NCI-H460 (cell line): ENCODE measurements at places on chromosomes 1 and 21.

- no peak for DNase-seq
Observed at GRCh38 chr1:90393025-90393424, 324.1 kb downstream of the BARHL2 start.

GRCh38 chr1:32291145-32291707 is 657 bp upstream of the HDAC1 start:
- DNase-seq = no peak

- DNase-seq = no peak
Observed at GRCh38 chr1:11211925-11212587, 22.9 kb downstream of the ANGPTL7 start.

GRCh38 chr1:198253668-198254067 is 96.9 kb downstream of the NEK7 start:
- peak; percentile 64 for DNase-seq

- DNase-seq = no peak
Observed at GRCh38 chr1:67988066-67988465, 62.4 kb downstream of the DIRAS3 start.

DNA sequence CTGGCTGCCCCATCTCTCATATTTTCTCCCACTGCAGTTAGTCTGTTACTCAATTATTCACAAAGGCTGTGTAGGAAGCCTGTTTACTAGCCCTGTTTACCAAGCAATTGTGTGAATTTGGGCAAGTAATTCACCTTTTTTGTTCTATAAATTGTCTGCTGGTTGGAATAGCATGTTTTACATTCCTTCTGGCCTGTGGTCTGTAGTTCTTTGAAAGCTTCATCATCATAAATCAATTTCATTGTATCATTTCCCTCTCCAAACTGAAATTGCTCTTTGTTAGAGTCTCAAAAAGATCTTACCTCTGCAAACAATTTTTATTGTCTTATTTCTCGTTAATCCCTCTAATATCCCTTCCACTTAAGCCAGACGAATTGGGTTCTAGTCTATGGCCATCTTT is 1059.5 kb upstream of the ADGRL4 start:
- no peak for DNase-seq

GRCh38 chr1:53378061-53378460 is 50.2 kb upstream of the LRP8 start:
- no peak for DNase-seq

- DNase-seq = no peak
Observed at GRCh38 chr1:116258668-116259419, 114.2 kb upstream of the ATP1A1 start.

- no peak for DNase-seq
Observed at GRCh38 chr1:21553116-21553926, 44.1 kb downstream of the ALPL start.

- DNase-seq = no peak
Observed at GRCh38 chr1:20733360-20733975, 965 bp upstream of the SH2D5 start.

- DNase-seq = no peak
Observed at GRCh38 chr1:50108497-50109059, at the start of gene ELAVL4. TSS of gene ELAVL4 (plus strand) at chr1:50108920. CDS start at chr1:50109190, 270 bp downstream.

DNA sequence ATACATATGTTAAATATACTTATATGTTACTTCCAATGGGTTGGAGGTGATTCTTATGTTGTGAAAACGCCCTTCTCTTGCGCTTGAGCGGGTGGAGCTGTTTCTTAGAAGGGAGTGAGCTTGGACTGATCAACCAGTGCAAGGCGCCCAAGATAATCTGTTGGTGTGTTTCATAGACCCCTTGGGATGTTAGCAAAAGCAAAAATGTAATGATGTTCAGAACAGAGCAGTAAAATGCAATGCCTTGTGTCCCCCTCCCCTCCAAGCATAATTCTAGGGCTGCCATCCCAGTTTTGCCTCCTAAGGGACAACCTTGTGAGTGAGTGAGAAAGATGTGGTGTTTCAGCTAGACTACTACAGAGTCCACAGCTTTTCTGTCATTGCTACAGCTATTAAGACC is 6.2 kb upstream of the CD34 start:
- no peak for DNase-seq

DNA sequence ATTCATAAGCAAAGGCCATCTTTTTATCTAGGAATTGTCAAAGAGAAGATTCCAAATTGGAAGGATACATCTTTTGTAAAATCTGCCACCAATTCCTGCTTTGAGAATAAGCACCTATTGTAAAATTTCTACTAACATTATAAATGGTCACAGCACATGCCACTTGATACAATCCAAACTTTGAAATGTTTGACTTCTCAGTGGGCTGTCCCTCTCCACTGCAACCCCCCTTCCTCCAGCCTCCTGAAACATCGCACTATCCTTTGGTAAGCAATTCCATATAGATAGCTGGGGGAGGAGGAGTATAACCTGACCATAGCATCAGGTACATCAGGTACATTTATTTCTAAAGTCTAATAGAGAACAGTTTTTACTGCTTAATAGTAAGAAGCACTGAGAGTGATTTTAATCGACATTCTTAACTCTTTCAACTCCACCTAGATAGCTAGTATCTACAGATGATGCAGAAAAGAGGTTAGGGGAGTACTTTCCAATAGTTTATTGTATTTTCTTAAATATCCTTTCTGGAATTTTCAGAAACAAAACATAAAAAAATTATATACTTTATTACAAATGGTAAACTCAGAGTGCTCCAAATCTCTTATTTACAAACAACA is 2.9 kb downstream of the JUN start:
- DNase-seq = no peak

GRCh38 chr1:86928819-86929218 is 14.4 kb downstream of the HS2ST1 start:
- no peak for DNase-seq

GRCh38 chr21:45122432-45123132 is 48.2 kb downstream of the ADARB1 start:
- DNase-seq = no peak

GRCh38 chr1:67514300-67514699 is 84.1 kb upstream of the SERBP1 start:
- DNase-seq = no peak

DNA sequence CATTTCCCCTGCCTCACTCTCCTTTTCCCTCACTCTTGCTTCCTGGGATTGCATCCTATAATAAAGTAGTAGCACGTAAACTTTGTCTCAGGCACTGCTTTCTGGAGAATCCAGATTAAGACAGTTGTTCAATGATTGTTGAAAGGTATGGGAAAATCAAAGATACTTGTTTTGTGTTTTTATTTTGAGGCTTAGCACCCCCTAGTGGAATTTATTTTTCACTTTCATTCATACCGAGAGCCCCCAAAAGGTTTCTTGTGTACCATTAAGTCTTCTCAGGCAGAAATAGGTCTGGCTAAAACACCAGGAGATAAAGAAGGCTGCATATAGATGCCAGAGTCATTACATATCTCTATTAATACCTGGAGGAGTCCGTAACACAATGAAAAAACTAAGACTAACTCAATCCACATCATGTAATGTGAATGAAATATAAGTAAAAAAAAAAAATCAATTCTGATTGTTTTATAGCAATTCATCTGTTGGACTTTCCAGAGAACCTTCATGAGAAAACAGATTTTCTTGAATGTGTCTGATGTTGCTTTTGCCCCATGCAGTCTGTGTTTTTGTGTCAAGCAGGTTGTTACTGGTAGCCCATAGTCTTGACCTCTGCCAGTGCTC is 103.5 kb downstream of the RPE65 start:
- DNase-seq = peak; percentile 7

DNA sequence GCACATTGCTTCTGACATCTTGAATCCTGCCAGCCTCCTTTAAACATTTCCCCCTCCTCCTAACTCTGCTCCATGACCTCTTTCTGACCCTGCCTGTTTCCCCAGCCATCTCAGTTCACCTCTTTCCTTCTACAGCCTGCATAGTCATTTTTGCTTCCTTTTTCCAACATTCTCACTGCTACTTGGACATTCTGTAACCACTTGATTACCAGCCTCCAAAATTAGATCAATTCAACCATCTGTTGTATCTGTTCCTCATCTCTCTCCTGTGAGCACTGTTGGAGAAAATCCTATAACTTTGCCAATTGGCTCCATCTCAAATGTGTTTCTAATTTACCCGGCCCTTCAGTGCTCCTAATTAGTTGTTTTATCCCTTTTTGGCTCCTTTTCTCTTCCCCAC is 27.5 kb upstream of the GPR88 start:
- no peak for DNase-seq

GRCh38 chr1:168408884-168409283 is 128.2 kb downstream of the TBX19 start:
- DNase-seq = no peak

DNA sequence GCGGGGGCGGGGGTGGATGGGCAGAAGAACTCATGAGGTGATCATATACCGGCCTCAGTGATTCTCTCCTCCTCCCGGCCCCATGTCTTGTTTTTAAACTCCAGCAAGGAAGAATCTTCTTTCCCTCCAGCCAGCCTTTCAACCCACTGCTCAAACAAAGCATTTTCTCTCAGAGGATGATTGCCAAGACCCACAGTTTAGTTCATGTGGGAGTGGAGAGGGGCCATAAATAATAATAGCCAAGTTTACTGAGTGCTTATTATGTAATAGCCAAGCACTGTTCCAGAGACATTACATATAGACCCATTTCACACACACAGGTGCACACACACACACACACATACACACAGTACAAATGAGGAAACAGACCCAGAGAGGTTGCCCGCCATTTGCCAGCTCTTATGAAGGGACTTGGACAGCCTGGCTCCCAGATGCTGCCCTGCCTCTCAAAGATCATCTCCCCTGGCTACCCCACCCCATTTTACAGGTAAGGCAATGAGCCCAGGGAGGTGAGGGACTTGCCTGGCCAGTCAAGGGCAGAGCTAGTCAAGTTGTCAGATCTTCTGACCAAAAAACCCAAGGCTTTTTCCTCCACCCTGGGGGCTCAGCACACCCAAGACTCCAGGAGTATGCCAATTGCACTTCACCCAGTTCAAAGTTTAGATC is 18.0 kb upstream of the BCAR3 start:
- no peak for DNase-seq

- DNase-seq = no peak
Observed at GRCh38 chr1:152806576-152806975, at the start of gene LCE1C. TSS of gene LCE1C (minus strand) at chr1:152806651. CDS start at chr1:152805478, 1,173 bp downstream.

DNA sequence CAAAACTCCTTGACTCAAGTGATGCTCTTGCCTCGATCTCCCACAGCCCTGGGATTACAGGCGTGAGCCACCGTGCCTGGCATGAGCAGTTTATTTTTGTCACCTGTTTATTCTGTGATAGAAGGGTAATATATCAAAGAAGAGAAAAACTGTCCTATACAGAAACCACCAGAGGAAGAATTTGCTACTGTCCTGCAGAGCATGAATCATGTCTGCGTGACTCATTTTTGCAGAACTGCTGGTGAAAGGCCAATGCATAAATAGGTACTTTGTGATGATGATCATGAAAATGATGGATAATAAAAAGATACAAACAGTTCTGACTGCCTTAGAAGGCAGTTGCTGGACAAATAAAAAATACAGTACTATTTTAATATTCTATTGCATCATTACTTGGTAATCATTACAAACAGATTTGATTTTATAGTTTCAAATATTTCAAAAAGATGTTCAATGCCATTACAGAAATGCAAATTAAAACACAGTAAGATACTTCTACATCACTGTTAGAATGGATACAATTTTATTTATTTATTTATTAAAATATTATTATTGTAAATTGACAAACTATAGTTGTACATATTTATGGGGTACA is 26.5 kb downstream of the RIPPLY3 start:
- DNase-seq = peak; percentile 16

- DNase-seq = no peak
Observed at GRCh38 chr21:34133802-34134201, 60.4 kb downstream of the MRPS6 start.

- no peak for DNase-seq
Observed at GRCh38 chr1:114702737-114703136, 7.4 kb upstream of the AMPD1 start.

DNA sequence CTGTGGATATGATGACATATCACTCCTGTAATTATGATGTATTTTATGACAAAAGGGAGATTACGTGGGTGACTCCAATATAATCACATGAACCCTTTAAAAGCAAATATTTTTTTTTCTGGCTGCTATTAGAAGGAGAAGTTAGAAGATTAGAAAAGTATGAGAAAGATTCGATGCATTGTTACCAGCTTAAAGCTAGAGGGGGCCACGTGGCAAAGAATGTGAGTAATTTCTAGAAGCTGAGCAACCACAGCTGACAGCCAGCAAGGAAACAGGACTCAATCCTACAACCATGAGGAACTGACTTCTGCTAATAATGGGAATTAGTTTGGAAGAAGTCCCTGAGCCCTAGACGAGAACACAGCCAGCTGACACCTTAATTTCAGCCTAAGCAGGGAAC is 56.3 kb upstream of the C1orf87 start:
- no peak for DNase-seq

GRCh38 chr1:4973341-4973740 is 318.9 kb downstream of the AJAP1 start:
- no peak for DNase-seq

- no peak for DNase-seq
Observed at GRCh38 chr1:66752671-66753371, 562 bp downstream of the DYNLT5 start.

- no peak for DNase-seq
Observed at GRCh38 chr1:186703209-186703766, 23.1 kb upstream of the PTGS2 start.

GRCh38 chr1:71170925-71171324 is 90.1 kb upstream of the ZRANB2 start:
- DNase-seq = no peak

GRCh38 chr1:51442198-51442597 is 76.9 kb downstream of the EPS15 start:
- DNase-seq = no peak

- no peak for DNase-seq
Observed at GRCh38 chr1:188228623-188229022, 1399.9 kb downstream of the PLA2G4A start.

- no peak for DNase-seq
Observed at GRCh38 chr1:43271186-43272118, 1.7 kb downstream of the TMEM125 start.

- DNase-seq = no peak
Observed at GRCh38 chr1:46533179-46533864, 18.1 kb downstream of the KNCN start.
